ENCODE measurements at places on chromosomes 3 and 15.
A peak's percentile ranks its signal among the peaks of the same experiment; 100 is the strongest.

DNA sequence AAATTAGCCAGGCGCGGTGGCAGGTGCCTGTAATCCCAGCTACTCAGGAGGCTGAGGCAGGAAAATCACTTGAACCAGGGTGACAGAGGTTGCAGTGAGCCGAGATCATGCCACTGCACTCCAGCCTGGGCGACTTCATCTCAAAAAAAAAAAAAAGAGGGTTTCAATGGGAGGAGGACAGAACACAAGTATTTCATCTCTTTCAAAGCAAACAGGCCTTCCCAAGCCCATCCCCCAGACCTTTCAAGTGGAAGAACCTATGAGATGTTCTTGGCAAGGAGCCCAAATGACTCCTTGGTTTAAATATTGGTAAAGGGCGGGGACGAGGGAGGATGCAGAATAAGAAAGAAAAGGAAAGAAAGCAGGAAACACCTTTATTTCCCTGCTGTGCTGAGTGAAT, 62.2 kb upstream of the MCF2L2 start:
- no peak for DNase-seq

- DNase-seq, result no peak
Measured at GRCh38 chr15:71051539-71051938, 63.7 kb upstream of the THSD4 start.

GRCh38 chr3:4834403-4834866, 144.8 kb upstream of the BHLHE40 start:
- DNase-seq, result peak; percentile 57

DNA sequence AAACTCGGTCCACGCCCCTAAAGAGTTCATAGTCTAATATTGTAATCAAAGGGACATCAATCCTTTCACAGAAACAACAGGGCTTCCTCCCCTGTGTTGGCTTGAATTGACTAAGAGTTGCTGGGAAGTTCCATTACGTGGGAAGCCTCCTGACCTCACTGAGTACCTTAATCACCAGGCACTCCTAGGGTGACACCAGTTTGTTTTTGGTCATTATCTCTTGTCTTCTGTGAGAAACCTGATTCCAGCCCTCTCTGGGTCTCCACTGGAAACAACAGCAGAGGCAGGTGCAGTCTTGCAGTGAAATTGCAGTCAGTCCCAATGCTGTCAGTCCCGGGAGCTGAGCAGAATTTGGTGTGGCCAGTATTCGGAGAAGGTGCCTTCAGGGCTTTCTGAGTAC, 55.4 kb downstream of the BOC start:
- no peak for DNase-seq

GRCh38 chr3:45990181-45990580, 5.4 kb downstream of the FYCO1 start:
- no peak for DNase-seq

DNA sequence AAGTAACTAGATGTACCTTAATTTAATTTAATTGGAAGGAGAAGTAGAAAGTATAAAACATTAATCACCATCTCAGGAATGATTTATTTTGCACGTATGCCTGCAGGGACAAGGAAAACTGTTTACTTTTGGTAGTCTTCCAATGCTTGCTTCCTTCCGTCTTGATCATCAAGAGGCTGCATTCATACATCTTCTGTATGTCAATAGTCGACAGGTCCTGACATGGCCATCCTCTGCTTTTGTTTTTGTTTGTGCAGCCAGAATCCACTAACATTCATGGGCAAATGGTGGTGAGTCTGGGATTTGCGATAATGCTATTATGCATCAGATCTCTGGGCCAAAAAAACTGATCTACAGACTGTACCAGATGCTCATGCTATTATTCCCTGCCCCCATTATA, 56.6 kb upstream of the ZPLD1 start:
- no peak for DNase-seq

DNA sequence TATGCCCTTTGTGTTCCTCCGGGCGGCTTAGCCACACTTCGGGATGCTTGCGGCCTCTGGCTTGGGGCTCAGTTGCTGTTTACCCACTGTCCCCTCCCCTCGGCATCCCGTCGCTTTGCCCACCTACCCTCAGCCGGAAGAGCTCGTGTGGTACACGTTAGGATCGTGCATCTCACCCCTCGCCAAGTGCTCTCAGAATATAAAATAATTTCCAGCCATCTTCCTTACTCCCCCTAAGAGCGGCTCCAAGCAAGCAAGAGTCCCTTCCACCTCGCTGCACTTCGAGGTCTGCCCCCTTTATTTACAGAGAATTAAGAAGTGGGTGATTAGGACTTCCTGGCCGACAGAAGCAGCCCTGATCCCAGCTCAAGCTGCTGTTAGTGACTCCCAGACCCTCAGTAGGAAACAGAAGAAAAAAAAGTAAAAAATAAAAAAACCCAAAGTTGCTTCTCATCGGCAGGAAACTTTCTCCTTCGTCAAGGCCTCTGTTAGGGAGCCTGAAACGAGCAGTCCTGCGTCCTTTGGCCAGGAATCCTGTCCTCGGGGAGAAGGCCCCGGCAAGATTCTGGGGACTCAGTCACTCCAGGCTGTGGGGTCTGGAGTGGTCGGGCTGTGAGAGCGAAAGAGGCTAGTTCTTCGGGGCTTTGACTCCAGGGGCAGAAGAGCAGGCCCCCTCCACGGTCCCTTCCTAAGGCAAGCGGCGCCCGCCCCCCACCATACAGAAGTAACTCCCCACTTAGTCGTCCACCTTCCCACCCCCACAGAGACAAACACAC, 3.0 kb downstream of the MEIS2 start:
- no peak for DNase-seq

- no peak for DNase-seq
Measured at GRCh38 chr15:56244811-56245576, 1.3 kb upstream of the RFX7 start.

- no peak for DNase-seq
Measured at GRCh38 chr3:184350618-184351017, 10.8 kb downstream of the CLCN2 start.

- no peak for DNase-seq
Measured at GRCh38 chr3:186596568-186597287, 16.1 kb upstream of the AHSG start.

DNA sequence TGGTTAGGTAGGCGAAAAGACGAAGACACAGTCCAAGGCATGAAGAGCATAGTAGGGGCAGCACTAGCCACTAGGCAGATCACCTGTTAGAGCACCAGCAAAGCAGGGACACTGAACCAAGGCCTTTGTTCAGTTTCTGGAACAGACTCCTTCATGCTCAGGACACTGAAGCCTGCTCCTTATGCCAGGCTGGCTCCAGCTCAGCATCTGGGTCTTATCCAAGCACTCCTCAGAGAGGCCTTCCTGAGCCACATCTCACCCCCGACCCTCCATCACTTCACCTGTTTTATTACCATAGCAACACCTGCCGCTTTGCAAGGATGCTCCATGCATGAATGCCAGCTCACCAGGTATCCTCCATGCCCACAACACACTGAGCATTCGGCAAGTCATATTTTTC, 206.3 kb upstream of the CHRNA7 start:
- DNase-seq, result no peak

GRCh38 chr3:149563114-149563513, 88.6 kb downstream of the TM4SF4 start:
- DNase-seq, result no peak

GRCh38 chr15:84671211-84671610, 13.2 kb upstream of the NMB start:
- DNase-seq, result no peak

GRCh38 chr15:57015897-57016296, 97.5 kb downstream of the TCF12 start:
- no peak for DNase-seq

DNA sequence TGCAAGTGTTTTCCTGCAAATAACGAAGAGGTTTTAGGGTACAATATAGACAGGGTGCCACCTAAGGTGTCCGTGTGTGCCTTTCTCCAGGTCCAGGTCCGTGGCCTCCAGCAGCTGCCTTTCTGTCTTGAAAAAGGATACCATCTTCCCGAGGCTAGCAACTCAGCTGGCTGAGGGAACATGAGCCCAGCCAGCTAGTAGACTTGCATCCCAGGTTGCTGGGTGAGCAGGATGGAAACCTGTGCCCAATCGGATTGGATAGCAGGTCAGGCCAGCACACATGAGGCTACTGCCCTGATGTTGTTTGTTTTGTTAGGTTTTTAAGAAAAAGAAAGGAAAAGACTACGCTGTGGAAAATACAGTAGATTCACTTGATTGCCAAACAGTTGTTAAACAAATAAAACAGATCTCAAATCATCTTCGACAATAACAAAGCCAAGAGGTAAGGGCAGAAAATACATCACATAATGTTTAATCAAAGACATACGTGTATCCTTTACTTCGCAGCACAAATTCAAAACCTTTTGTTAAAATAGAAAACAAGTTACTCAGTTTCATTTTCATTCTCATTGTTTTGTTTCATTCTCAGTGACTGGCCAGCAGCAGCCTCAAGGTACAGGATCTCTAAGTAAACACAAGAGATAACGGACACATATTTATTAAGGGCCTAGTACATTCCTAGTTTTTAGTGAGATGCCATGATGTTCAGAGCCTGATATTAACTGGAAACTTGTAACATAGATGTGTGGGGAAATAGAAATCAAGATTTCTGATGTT, 661.2 kb upstream of the NR2F2 start:
- DNase-seq, result no peak

DNA sequence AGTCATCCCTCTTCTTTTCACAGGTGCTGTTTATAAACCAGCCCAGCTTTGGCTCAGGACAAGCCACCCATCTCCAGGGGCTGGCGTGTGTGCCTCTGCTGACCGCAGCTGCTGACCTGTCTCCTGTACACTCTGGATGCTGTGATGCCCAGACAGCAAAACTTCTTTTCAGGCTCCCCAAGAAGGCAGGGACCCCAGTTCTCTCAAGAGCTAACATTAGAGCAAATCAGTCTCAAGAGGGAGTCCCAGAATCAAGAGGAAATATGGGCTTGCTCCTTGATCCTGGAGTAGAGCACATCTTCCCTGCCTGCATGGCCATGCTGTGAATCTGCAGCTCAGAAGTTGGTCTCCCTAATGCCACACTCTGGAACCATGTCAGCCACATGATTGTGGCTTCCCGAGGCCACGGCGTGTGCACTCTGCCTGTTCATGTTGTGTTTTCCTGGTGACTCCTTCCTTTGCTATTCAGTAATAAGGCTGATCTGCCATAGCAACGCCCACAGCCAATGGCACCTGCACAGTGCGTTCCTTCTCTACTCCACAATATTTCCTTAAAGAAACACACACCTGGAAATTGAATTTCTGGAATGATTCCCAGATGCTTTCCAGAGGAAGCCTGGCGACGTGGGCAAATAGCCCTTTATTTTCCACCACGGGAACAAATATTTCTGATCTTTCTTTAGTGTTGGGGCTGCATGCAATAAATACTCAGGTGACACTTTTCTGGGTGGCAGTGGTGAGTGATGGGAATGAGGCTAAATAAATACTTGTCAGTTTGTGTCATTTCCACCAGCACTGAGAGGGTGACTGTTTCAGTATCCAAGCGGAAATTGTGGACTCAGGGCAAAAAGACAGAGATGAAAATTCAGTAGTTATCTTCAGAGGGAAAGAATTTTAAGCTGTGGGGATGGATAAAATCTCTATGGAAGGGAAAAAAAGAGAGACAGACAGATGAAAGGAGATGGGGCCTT, 21.9 kb upstream of the THSD4 start:
- no peak for DNase-seq

GRCh38 chr3:193665370-193665989, 72.5 kb downstream of the OPA1 start:
- DNase-seq, result no peak

DNA sequence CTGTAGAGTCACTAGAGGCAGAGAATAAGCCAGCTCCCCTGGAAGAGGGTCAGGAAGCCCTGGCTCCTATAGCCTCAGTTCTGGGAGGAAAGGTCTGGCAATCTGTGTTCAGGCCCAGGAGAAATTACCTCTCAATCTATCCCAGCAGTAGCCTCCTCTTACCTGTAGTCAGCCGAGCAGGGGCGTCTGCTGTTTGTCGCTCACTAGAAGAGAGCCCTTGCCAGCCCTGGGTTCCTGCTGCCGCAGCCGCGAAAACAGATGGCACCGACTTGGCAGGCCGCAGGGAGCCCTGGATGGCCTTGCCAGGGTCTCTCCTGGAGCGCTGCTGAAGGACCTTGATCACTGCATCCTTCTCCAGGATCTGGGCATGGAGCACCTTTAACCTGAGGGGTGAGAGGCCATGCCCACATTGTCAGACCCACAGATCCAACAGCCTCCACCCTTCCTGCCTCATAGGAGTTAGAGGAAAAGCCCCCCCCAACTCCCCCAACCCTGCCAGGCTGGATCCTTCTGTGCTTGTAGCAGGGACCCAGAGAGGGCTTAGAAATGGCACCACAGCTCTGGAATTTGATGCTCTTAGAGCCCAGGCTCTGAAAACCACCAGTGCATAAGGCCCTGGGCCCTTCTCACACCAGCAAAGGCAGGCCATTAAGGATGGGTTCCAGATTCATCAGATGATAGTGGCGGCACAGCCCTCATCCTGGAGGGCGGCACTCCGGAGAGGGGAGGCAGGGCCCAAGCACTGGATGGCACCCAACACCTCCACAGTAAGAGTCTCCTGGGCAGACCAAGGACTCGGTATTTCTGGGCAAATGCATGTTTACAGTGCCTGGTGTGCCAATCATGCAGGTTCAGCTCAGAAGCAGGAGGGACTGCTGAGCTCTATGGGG, 14.9 kb downstream of the AMOTL2 start:
- no peak for DNase-seq

- no peak for DNase-seq
Measured at GRCh38 chr3:105970283-105970682, 101.5 kb upstream of the CBLB start.

- DNase-seq, result no peak
Measured at GRCh38 chr3:22959593-22959992, 243.5 kb upstream of the UBE2E2 start.

DNA sequence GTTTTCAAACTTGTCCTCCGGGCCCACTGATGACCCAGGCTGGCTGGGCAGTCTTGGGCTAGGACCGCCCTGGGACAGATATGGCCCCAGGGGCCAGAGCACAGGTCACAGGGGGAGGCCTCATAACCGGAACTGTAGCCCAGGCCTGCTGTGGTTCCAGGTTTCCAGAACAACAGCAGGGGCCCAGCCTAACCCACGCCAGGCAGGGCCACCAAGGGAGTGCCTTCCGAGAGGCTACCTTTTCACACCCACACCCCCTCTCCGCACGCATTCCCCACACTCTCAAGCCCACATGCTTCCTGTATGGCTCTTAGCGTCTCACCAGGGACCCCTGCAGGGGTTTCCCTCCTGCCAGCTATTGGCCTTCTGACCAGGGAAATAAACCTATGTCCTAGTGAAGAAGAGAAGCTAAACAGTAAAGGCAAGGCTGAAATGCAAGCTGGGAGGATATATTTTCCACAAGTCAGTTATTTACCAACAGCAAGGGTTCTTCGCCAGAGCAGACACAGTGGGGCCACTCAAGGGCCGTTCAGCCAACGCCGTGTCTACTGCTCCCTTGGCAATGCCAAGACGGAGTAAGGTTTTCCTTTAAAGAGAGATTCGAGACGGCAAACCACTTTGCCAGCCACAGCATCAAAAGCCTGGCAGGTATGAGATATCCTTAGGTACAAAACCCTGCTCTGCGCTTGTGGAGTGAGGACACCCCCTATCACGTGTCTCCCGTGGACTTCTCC, 135.1 kb downstream of the ATP10A start:
- no peak for DNase-seq

- DNase-seq, result no peak
Measured at GRCh38 chr3:46669191-46669999, 24.1 kb downstream of the ALS2CL start.

All from activated CD8-positive, alpha-beta memory T cell treated with anti-CD3 and anti-CD28 coated beads for 1 hour (primary cell).